ENCODE measurements at places on chromosomes 2 and 18. TPM values are rescaled to one million over a fixed set of nuclear protein-coding genes. Genes with fewer than 3 reads are reported as not detected.

The CRYGC gene
- not detected for total RNA-seq

The CSRNP3 gene
- total RNA-seq, result 4.1 TPM

The CRYBA2 gene
- total RNA-seq, result not detected

The RGPD8 gene
- 5.2 TPM for total RNA-seq

The IRS1 gene
- 17.6 TPM for total RNA-seq

The PTPRN gene
- total RNA-seq, result not detected

The NDC80 gene
- total RNA-seq, result 0.27 TPM

The DSG4 gene
- not detected for total RNA-seq

The KIAA2012 gene
- not detected for total RNA-seq

DNA sequence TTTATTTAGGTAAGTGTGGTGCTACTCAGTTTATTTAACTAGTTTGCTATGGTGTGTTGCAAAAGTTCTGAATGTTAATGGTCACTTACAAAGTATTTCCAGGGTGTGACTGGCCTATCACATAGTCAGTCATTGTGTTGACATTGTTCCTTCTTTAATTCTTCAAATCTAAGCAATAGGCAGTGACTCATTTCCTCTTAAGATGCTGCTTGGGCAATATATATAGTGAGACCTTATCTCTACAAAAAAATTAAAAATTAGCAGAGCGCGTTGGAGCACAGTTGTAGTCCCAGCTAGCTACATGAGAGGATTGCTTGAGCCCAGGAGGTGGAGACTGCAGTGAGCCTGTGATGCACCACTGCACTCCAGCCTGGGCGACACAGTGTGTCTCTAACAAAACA, 5.8 kb upstream of the CCDC88A start:
- DNase-seq, result no peak

DNA sequence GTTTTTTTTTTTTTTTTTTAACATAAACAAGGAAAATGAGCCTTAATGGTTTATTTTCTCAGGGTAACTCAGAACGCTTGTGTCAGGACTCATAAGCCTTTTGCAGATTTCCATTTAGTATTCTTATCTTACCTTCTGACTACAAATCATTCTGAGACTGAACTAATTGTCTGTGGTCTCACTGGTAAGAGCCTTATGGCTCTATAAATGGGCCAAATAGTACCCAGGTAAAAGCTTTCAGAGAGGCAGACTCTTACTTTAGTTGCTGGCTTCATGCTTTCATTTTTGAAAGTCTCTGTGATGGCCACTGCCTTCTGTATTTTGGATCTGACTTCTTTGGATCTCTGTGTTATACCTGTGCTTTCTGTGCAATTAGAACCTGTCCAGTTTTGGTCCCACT, 403.4 kb downstream of the RIT2 start:
- DNase-seq, result no peak

GRCh38 chr2:239385096-239386000, 15.5 kb downstream of the HDAC4 start:
- peak; percentile 20 for DNase-seq

DNA sequence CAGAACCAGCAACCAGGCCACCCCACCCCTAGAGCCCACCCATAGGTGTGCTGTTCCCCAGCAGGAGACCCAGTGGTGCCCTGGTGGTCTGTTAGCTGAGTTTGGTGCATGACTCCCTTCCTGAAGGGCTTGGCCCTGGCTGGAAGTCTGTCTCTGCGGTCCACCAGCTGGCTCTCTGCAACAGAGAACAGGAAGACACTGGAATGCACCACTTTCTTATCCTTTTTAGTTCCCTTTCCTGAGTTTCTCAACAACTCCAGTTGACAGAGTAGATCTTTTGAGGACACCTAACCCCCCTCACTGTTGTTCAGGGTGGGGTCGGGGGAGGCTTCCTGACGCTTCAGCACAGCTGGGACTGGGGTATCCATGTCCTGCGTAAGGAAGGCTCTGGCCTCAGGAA, 11.9 kb upstream of the RPL37A start:
- peak; percentile 47 for DNase-seq

GRCh38 chr18:9104244-9104901, 1.9 kb downstream of the NDUFV2 start:
- DNase-seq, result no peak

DNA sequence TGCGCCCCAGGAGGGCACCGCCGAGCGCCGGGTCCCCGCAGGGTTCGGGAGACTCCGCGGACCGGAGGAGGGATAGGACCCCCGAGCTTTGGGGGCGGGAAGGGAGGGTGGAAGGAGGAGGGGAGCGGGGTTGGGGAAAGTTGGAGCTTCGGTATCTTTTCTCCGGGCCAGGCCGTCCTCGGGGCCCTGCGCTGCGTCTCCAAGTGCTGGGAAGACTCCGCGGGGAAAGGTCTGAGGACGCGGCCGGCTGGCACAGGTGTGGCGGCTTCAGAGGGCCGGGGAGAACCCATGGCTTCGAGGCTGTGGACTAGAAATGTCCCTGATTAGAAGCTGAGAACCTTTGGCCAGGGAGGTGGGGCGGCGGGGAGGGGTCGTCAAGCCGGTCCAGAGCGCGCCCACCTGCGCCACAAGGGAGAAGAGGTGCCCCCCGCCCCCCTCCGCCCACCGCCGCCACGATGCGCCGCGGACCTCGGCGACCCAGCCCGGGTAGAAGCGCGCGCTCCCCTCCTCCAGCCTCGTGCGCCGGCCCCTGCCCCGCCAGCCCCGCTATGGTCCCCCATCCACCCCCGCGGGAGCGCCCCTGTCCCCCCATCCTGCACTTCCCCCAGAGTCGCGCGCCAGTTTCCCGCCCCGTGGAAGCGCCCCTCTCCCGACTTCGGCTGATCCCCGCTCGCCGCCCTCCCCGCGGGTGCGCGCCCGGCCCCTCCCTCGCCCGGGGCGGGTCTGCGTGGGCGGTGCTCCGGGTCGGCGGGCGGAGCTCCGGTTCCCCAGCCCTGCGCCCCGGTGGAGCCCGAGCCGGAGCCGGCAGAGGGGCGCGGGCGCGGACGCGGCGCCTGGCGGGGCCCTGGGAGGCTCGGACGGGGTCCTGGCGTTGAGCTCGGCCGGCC, at the start of gene SNTG2:
Gene SNTG2, plus strand, starts transcription at position 770 of the 887 bp plus-strand sequence. CDS start 148 bp downstream, outside the sequence.
- DNase-seq, result peak; percentile 47

- no peak for DNase-seq
Observed at GRCh38 chr2:174026122-174026845, 61.1 kb upstream of the SP3 start.

- DNase-seq, result no peak
Observed at GRCh38 chr2:19140463-19141208, 217.8 kb downstream of the OSR1 start.

- no peak for DNase-seq
Observed at GRCh38 chr2:37634914-37635503, 36.4 kb downstream of the CDC42EP3 start.

GRCh38 chr2:205311201-205311600, 371.1 kb upstream of the NRP2 start:
- DNase-seq, result no peak

- DNase-seq, result no peak
Observed at GRCh38 chr18:32261003-32261402, 71.2 kb downstream of the MEP1B start.

- DNase-seq, result no peak
Observed at GRCh38 chr2:189137519-189137918, 42.0 kb downstream of the COL5A2 start.

GRCh38 chr18:25099895-25100294, 252.1 kb downstream of the ZNF521 start:
- DNase-seq, result no peak

DNA sequence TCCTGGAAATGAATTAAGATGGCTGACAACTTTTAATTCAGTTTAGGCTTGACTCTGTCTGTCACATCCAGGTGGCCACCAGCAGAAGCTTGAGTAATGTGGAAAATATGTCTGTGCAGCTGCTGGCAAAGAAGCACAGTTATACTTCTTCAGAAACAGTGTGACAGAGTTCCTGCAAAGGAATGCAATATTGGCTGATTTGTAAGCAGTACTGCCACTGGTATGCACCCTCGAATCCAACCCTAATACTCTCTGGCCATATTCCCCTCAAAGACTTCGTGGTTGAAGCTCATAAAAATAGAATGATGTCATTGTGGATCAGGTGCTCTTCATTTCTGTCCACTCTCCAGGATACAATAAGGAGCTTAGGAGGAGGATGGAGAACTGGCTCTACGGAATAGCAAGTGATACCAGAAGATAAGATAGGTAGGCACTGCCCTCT, 86.2 kb downstream of the METTL8 start:
- no peak for DNase-seq

- no peak for DNase-seq
Observed at GRCh38 chr2:217166241-217166850, 306.5 kb upstream of the TNP1 start.

DNA sequence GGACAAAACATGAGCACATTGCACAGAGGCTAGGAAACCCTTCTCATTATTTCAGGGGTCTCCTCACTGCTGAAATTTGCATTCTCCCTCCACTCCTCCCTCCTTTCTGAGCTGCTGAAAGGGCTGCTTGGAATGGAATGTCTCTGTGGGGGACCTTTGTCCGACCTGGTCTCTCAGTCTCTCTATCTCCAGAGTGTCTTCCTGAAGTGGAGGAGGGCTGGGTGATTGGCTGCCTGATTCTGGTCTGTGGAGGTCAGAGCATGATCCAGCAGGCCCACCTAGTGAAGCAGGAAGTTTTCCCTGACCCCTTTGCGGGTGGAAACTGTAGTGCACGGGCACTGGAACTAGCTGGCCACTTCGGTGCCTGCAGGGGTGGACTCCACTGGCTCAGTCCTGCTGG, 560.5 kb upstream of the HS6ST1 start:
- no peak for DNase-seq

- DNase-seq, result no peak
Observed at GRCh38 chr18:62407660-62408059, 82.5 kb downstream of the TNFRSF11A start.

DNA sequence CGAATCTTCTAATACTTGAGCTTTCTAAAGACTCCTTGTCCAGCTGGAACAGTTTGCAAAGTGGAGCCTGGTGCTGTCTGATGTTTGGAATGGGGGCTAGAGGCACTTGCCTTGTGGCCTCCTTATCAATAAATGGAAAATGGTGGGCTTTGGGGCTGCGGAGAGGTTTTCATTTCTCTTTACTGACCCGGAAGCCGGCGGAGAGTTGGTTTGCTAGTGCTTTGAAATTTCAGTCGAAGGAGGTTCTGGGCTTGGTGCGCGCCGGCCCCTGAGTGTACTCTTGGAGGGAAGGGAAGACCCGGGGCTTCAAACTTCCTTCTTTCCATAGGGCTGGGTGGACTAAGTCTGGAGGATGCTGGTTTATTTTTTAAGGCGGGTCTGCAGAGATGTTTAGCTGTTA, 714 bp downstream of the RPIA start:
- DNase-seq, result peak; percentile 46

DNA sequence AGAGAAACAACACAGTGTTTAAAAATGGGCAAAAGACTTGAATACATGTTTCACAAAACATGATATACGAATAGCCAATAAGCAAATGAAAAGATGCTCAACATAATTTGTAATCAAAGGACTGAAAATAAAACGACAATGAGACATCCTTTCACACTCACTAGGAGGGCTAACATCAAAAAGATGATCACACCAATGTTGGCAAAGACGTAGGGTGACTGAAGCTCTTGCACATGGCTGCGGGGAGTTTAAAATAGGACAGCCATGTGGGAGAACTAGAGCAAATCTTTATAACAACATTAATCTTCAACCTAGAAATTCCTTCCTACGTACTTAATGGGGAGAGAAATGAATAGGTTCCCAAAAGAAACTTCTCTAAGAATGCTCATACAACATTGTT, 19.2 kb upstream of the SEH1L start:
- no peak for DNase-seq

DNA sequence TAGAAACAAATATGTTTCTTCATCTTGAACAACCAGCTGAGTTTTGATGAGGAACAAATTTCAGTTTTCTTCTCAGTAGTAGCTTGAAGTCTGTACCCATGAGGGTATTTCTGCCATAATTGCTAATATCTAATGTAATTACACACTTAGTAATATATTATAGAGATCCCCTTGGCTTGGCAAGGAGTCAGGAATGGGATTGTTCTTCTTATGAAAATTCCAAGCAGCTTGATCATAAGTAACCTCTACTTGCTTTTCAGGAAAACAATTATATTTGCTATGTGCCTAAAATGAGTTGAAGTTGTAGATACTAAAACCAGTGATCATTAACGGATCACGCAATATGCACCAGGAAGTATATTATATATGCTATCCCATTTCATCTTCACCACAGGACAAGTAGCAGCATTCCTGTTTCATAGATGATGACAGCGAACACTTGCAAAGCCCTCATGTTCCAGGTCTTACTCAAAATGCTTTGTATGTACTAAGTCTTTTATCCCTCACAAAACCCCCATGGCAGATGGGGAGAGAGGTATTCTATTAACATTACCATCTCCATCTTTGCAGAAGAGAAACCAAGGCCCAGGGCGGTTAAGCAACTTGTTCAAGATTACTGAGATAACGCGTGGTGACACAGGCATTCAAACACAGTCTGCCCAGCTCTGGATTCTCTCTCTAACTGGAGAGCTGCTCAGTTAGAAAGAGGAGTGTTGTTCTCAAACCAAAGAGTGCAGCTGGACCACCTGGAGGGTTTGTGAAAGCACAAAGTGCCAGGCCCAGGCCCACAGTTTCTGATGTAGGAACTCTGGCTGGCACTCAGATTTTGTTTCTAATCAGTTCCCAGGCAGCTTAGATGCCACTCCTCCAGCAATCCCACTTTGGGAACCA, 21.8 kb upstream of the RGPD4 start:
- no peak for DNase-seq

GRCh38 chr2:126655500-126656430, at the start of gene GYPC:
Gene GYPC, plus strand, starts transcription at chr2:126656158. Its CDS starts 106 bp downstream, at chr2:126656264.
- DNase-seq, result peak; percentile 90

DNA sequence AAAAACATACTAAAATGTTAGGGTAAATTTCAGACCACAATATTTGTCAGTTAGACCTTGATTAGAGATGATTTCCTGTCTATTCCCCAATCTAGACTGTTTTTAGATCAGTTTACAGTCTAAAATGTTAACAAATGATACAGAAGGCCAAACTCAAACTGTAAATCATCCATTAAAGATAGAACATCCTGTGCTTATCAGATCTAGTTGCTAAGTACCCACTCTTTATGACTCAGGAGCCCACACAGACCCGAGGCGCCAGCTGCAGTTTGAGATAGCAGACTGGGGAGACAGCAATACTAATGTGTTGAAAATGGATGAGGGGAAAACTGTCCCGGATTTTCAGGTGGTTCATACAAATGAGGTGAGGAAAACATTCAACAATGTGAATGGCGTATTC, 113.3 kb downstream of the SCG2 start:
- no peak for DNase-seq
